ENCODE measurements at places on chromosomes 2 and 18.
A peak's percentile ranks its signal among the peaks of the same experiment; 100 is the strongest.

DNA sequence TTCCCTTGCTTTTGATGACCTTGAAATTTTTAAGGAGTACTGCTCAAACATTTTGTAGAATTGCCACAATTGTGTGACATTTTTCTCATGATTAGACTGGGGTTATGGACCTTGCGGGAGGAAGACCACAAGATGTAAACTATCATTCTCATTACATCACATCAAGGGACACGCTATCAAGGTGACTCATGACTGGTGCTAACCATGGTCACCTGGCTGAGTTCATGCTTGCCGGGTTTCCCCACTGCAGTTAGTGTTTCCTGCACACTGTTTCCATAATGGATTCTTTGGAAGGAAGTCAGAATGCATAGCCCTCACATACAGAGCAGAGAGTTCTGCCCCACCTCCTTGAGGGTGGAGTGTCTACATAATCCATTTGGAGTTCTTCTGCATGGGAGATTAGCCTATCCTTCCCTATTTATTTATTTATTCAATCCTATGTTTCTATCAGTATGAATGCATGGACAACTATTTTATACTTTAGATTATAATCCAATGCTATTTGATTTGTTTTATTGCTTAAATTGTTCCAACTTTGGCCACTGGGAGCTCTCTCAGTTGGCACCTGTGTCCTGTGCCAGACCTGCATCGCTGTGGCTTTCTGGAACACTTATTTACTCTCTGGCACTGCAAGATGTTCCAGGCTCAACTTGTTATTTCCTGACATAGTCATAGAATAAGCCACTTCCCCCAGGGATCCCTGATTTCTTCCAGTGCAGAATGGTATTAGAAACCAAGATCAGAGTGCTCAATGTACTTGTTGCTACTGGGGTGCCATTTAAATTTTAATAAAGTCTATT is 6.0 kb downstream of the MC2R start:
- DNase-seq = no peak

GRCh38 chr2:147648471-147648870 is 196.4 kb upstream of the ACVR2A start:
- DNase-seq = no peak

- no peak for DNase-seq
These were observed 214.2 kb downstream of the MREG start for GRCh38 chr2:215799194-215799593.

GRCh38 chr2:232721261-232721660 is 24.1 kb downstream of the GIGYF2 start:
- DNase-seq = no peak

- no peak for DNase-seq
These were observed 34.0 kb downstream of the NAPG start for GRCh38 chr18:10559553-10560451.

DNA sequence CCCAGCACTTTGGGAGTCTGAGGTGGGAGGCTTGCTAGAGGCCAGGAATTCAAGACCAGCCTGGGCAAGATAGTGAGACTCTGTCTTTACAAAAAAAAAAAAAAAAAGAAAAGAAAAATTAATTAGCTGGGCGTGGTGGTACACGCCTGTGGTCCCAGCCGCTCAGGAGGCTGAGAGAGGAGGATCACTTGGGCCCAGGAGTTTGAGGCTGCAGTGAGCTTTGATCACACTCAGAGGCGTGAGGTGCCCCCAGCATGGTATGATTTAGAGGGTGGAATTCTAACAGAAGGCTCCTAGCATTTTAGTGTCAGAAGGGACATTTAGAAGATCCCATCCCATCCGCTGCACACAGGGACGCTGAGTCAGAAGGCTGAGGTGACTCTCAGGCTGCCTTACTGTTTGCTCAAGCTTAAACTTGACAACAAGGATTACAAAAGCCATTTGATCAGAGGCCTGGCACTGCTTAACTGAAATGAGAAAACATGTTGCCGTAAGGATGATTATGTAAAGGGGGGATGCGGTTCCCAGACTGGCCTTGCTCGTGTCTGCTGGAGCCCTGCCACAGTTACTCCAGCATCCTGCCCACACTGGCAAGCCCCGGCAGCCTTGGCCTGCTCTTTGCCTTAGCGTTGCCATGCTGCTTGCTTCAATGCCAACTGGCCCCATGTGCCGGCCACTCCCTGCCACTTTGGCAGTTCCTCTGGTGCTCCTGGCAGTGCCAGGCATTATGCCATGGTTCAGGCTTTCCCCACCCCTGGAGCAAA is 45.6 kb upstream of the SLC1A4 start:
- peak; percentile 96 for DNase-seq

Data from cerebellar nuclear complex (tissue), 1 donor.